Epithelial cell of alveolus of lung (primary cell): ENCODE measurements at places on chromosomes 4 and X. TPM values are rescaled to one million over a fixed set of nuclear protein-coding genes. Genes with fewer than 3 reads are reported as not detected.

The ADH5 gene
- total RNA-seq: 129 and 168 TPM in 2 replicates

The USP51 gene
- total RNA-seq: 0.65 and 1.1 TPM in 2 replicates

The INTS12 gene
- total RNA-seq: 17.8 and 27.1 TPM in 2 replicates

The CLDN34 gene
- total RNA-seq: 0.13 TPM in 1 of 2 replicates, not detected in the other

The ARMCX5 gene
- total RNA-seq: 8.1 and 19.2 TPM in 2 replicates

The AMOT gene
- total RNA-seq: 1.9 and 6.9 TPM in 2 replicates

The VEGFD gene
- not detected in 2 replicates for total RNA-seq

The ZCCHC18 gene
- 0.24 and 0.78 TPM in 2 replicates for total RNA-seq

The NPY1R gene
- not detected in 2 replicates for total RNA-seq

The MAOA gene
- 12.5 and 148 TPM in 2 replicates for total RNA-seq

The KIAA1210 gene
- total RNA-seq: not detected in 2 replicates

The MRFAP1L1 gene
- 31.3 and 52.2 TPM in 2 replicates for total RNA-seq

The PDCL2 gene
- not detected in 2 replicates for total RNA-seq

The VSIG4 gene
- total RNA-seq: not detected in 2 replicates

The GAGE12J gene
- not detected in 2 replicates for total RNA-seq

The SYTL5 gene
- 0.65 and 1.4 TPM in 2 replicates for total RNA-seq

The SUPT20HL2 gene
- not detected in 2 replicates for total RNA-seq

The KLHL4 gene
- total RNA-seq: 0.56 and 5.9 TPM in 2 replicates

The SPANXN4 gene
- not detected in 2 replicates for total RNA-seq

The ARAP2 gene
- total RNA-seq: under 0.01 and 2.6 TPM in 2 replicates

The SNCA gene
- 21.2 and 27.5 TPM in 2 replicates for total RNA-seq

The RIBC1 gene
- 0.65 and 1.4 TPM in 2 replicates for total RNA-seq

The KLKB1 gene
- not detected in 2 replicates for total RNA-seq

The IGBP1 gene
- total RNA-seq: 56.8 and 92.4 TPM in 2 replicates

The TRPC5OS gene
- total RNA-seq: not detected in 2 replicates

The ALB gene
- 0.39 and 1.1 TPM in 2 replicates for total RNA-seq

The ODAPH gene
- total RNA-seq: 0.08 and 0.39 TPM in 2 replicates

The ETDB gene
- total RNA-seq: not detected in 2 replicates

The SSX2B gene
- total RNA-seq: not detected in 2 replicates

The TCEAL9 gene
- total RNA-seq: 90.5 and 93.3 TPM in 2 replicates

The CT45A3 gene
- not detected in 2 replicates for total RNA-seq

The FAM156B gene
- 14.4 and 22.3 TPM in 2 replicates for total RNA-seq

The ETDA gene
- total RNA-seq: not detected in 2 replicates

The DKK2 gene
- total RNA-seq: 0.16 and 0.52 TPM in 2 replicates

The PROM1 gene
- not detected in 2 replicates for total RNA-seq

The HDAC6 gene
- total RNA-seq: 24.8 and 42.2 TPM in 2 replicates

The FAM184B gene
- not detected in 2 replicates for total RNA-seq

The CXCR3 gene
- total RNA-seq: not detected in 2 replicates

The COPS4 gene
- 30.0 and 57.0 TPM in 2 replicates for total RNA-seq

The WFS1 gene
- total RNA-seq: 35.8 and 44.3 TPM in 2 replicates

The PIN4 gene
- 6.7 and 6.9 TPM in 2 replicates for total RNA-seq

The DOK7 gene
- 0.13 and 0.32 TPM in 2 replicates for total RNA-seq

The MAGEB1 gene
- total RNA-seq: not detected in 2 replicates

The RTL9 gene
- total RNA-seq: under 0.01 and 0.39 TPM in 2 replicates

The TCEAL8 gene
- 94.8 and 97.3 TPM in 2 replicates for total RNA-seq

The FAM47A gene
- total RNA-seq: not detected in 2 replicates

The BEX2 gene
- 1.6 TPM in 1 of 2 replicates, not detected in the other for total RNA-seq
